GDM1 (cell line): ENCODE measurements at places on chromosomes 2 and 18.

DNA sequence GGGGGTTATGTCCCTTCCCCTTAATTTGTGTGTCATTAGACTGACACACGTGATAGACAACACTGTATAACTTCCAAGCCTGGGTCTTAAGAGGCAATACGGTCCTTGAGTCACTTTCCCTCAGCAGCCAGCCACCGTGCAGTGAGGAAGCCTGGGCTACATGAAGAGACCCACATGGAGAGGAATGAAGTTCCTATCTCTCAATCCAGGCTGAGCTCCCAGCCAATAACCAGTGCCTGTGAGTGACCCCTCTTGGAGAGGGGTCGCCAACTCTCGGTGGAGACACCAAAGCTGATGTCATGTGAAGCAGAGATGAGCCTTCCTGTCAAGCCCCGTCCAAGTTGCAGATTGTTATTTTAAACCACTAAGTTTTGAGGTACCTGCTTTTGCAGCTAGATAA lies 5.7 kb upstream of the WDSUB1 start:
- no peak for DNase-seq

GRCh38 chr2:109613081-109613921 lies 465 bp downstream of the SEPTIN10 start:
- no peak for DNase-seq

DNA sequence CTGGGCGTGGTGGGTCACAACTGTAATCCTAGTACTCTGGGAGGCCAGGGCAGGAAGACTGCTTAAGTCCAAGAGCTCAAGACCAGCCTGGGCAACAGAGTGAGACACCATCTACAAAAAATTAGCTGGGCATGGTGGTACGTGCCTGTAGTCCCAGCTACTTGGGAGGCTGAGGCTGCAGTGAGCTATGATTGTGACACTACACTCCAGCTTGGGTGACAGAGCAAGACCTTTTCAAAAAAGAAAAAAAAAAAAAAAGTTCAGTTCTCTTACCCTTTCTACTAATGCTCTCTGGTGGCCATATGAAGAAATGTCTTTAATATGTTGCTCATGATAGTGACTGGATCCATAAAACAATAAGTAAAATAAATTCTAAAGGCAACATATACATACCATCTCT lies 14.9 kb downstream of the TYW5 start:
- DNase-seq, result peak; percentile 3

DNA sequence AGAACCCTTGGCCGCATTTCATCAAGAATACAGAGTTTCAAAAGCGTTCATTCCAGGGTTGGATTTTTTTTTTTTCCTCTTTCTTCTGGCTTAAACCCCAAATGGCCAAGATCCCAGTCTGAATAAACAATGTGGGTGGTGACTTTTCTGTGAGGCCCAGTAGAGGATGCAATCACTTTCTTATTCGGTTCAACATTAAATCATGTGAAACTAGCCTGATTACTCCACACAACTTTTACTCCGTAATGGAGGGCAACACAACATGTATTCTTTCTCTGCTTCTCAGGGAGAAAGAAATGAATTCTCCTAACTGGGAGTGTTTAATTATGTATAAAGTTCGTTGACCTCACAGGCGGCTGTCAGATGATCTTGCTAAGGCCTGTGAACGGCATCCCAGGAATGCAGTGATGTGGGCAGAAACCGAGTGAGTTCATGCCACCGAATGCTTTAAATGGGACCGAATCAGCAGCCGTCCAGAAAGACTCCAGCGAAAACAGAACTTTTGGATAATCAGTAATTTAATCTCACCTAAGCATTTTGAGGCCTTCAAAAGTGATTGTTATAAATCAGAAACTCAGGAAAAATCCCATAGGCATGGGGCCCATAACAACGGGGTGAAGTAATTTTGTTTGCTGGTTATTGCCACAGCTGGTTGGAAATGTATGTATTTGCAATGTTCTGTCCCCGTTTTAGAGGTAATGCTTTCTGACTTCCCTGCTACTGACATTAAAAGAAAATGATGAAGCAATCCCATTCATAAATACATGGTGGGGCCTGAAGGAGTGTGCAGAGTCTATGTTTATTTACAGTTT lies 81.5 kb downstream of the BCL2 start:
- no peak for DNase-seq

DNA sequence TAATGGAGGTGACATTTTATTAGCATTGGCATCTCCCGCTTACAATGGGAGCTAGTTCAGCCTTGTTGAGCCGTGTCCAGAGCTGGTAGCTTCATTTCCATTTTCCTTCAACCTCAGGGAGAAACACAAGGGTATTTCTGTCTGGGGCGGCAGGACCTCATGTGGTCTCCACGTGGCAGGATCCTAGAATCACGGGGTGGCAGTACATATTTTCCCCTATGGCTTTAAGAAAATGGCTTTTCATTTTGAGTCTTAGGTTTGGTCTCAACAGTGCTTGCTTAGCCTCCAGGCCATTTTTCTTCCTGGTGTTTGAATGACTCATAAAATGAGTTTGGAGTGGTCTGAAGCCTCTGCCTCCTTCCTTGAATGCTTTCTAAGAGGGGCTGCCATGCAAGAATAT lies 20.3 kb downstream of the CABLES1 start:
- DNase-seq, result no peak
